Stimulated activated CD4-positive, alpha-beta T cell treated with anti-CD3 and anti-CD28 coated beads, Interleukin-15, amount 100 ng/mL, for 48 hours (primary cell): ENCODE measurements at places on chromosomes 7 and 10.
A peak's percentile ranks its signal among the peaks of the same experiment; 100 is the strongest.

GRCh38 chr10:13180788-13181187, 19.4 kb downstream of the MCM10 start:
- peak; percentile 2 for DNase-seq

DNA sequence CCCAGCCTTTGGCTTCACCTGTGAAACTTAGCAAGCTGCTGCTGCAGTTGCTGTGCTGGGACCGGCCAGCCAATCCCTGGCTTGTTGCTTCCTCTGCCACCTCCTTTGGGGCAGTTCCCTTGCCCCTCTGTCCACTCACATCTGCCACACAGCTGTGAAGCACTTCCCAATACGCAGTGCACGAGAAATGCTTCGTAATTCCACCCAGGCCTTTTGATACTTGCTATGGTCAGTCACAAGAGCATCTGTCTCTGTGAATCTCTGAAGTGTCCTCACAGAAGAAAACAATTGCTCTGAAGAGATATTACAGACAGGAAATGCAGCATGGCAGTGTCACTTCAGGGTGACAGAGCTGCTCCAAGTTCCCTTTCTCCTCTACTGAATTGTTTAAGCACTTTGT, 208.5 kb downstream of the PTEN start:
- DNase-seq = no peak

- DNase-seq = no peak
Measured at GRCh38 chr10:49237985-49238384, 49.8 kb upstream of the TMEM273 start.

DNA sequence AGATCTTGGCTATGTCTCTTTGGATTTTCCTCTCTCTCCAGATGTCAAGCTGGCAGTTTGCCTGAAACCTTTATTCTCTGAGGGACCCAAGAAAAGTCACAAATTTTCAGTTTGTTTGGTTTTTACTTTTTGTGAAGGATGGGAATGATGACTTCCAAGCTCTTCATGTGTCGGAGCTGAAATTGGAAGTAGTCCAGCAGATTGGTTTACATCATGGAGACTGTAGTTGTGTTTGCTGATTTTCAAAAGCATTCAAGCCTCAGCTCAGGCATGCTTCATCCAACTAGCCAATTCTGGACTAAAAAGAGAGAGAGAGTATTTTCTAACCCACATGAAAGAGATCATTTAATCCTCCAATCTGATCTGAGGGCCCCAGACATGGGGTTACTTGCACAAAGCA, 326.2 kb upstream of the AUTS2 start:
- DNase-seq = no peak

- DNase-seq = no peak
Measured at GRCh38 chr10:117720931-117721835, 178.6 kb downstream of the EMX2 start.

DNA sequence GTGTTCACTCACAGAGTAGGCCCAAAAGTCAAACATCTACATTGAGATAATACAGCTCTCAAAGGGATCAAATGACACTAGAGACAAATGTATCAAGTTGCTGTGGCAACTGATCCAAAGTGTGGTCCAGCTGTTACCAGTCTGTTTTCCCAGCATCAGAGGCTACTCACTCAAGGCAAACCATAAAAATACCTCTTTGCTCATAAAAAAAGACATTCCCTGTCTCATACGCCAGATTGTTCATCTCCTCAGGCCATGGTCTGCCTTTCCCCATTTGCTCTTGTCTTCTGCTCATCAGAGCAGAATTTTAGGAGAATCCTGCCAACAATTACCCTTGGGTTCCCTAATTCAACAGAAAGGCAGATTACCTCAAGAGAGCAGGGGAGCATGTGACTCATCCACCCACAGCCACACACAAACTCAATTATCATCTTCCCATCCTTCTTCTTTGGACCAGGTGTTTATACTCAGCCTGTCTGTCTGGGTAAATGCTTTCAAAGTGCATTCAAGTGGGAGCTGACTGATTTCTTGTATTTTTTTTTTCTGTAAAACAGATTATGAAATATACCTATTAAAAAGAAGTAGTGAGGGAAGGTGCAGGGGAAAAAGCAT, 226.5 kb upstream of the HPS1 start:
- DNase-seq = no peak

- peak; percentile 52 for DNase-seq
Measured at GRCh38 chr10:2949948-2950354, 117.4 kb upstream of the PFKP start.
